ENCODE measurements at places on chromosomes 16 and 17.

DNA sequence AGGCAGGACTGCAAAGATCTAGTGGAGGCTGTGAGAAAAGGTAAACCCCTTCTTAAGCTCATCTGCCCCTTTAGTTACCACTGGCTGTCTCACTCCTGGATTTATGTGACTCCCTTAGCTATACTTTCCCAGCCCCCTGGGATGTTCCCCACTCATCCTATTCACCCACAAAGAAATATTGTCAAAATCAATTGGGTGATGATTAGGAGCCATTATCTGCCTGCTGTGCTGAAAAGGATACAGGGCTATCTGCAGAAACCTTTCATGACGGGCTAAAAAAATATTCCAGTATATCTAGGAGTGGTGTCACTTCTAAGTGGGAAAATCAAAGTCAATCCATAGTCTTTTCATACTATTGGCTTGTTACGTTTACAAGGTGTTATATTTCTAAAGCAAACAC lies 8.0 kb upstream of the GNAO1 start:
- DNase-seq: no peak

DNA sequence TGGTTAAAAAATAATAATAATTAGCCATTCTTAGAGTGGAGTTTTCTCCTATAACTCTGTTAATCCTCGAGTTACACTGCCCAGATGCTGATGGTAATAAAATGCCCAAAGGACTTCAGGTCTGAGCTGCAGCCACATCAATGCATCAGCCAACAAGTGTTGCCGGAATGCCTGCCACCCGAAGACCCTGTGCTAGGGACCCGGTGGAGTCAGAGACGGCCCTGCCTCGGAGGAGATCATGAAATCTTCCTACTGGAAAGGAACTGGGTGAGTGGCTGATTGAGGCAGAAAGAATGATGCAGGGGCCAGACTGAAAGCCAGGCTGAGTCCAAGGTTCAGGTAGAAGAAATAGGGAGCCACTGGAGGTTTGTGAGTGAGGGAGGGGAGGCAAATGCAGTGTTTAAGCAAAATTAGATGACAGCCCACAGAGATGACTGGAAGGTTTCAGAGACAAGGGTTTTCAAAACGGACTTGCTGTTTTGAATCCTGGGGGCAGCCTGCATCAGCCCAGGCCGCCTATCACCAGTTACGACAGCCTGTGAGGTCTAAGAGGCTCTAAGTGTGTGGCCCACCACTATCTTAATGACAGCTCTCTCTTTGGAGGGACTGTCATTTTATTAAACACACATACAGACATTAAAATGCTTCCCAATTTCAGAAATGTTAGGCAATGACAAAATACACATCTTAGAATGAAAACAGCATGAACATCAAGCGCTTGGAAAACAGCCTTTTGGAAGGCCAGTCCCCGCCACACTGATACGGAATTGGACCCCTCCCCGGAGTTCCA lies 100.0 kb downstream of the ZNF423 start:
- no peak for DNase-seq

GRCh38 chr16:57318240-57318970 lies 33.9 kb upstream of the PLLP start:
- no peak for DNase-seq

- DNase-seq: no peak
These were observed 47.1 kb upstream of the ARL4D start for GRCh38 chr17:43351691-43352090.

DNA sequence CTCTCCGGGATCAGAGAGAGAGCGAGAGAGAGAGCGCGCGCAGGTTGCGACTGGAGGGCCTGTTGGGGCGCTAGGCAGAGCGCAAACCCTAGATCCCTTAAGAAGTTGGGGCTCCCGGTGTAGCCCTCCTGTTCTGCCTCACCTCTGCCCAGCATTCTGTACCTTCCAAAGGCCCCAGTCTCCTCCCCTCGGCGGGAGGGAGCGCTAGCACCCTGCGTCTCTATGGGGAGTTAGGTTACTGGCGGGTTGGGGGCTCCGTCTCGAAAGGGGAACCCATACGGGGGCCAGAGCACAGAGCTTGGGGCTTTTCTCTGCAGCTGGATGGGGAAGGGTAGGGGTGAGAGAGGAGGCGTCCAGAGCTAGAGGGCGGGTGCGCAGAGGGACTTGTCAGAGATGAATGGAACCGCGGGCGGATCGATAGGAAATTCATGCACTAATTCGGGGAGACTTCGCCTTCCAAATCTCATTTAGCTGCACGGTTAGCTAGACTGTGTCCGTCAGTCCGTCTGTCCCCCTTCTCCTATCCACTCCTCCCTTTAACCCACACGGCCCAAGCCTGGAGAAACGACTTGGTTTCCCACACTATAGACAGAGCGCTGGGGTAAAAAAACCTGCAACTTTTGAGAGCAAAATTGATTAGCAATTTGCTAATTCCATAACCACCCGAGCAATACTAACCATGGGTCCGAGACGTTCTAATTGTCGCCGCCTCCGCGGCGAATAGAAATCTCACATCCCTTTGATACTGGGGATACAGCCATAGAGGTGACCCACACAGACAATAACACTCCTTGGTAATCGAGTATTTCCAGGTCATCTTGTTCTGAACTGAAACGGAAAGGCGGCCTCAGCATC lies 693 bp upstream of the HOXB4 start:
- DNase-seq: no peak

GRCh38 chr17:68807998-68808772 lies 147.0 kb downstream of the ABCA8 start:
- DNase-seq: no peak

DNA sequence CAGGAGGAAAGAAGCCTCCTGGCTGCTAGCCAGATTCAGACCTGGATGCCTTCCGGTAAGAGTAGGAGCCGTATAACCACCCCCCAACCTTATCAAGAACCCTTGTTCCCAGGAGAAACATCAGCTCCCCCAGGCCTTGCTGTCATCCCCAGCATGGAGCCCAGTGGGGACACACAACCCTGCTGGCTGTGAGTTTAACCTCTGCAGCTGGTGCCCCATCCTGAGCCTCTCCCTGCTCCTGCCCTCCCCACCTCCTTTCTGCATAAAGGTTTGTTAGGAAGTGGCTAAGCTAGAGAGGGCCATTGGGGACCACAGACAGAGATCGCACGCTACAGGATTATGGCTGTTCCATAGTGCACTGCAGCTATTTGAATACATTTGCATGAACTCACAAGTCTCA lies 55.5 kb upstream of the RPL38 start:
- DNase-seq: no peak

- no peak for DNase-seq
These were observed 183.6 kb downstream of the MAP2K6 start for GRCh38 chr17:69597898-69598692.

DNA sequence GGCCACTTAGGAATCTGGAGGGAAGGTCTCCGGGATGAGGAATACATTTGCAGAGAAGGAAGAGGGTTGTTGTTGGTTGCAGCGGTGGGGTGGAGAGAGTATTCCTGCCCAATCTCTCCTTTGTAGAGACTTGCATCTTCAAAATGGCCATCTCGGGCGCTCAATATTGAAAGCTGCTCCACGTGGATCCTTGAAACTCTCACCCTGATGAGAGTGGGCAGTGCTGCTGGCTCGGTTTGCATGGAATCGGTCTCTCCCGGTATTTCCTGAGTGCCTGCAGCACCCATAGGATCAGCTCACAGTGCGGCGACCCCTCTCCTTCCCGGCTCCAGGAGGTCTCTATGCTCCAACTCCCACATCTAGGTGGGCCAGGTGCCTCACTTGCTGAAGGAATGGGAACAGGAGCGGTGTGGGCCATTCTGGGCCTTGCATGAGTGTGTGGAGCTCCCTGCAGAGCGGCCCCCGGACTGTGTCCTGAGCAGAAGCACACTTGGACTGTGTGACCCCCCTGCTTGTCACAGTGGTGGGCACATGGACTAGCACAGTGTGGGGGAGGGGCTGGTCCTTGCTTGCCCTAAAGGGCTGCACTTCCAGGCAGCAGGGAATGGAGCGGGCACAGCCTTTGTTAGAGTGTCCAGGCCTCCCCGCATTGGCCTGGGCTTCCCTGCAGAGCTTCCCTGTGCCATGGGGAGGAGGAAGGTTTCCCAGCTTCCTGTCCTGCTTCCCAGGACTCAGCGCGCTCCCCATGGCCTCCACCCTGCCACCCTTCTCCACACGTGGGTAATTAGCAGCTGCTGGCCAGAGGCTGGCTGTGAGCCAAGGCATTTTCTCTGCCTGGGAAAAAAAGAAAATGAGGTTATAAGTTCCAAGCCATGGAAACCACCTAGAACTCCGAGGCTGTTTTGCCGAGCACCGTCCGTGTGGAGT lies 139.3 kb downstream of the IRF8 start:
- DNase-seq: no peak

- DNase-seq: no peak
These were observed 29.9 kb upstream of the WFIKKN2 start for GRCh38 chr17:50805486-50805885.

- no peak for DNase-seq
These were observed 4.7 kb upstream of the ZNHIT3 start for GRCh38 chr17:36481829-36482228.

DNA sequence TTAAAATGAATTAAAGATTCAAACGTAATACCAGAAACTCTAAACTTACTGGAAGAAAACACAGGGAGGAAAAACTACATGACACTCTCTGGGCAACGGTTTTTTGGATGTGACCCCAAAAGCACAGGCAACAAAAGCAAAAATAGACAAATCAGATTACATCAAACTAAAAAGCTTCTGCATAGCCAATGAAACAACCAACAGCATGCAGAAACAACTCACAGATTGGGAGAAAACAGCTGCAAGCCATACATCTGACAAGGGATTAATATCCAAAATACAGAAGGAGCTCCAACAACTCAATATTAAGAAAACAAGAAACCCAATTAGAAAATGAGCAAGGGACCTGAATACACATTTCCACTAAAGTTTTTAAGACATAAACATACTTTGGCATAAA lies 69.2 kb upstream of the ALOX12 start:
- DNase-seq: no peak

GRCh38 chr17:76586741-76587487 lies 1.3 kb upstream of the ST6GALNAC2 start:
- DNase-seq: no peak

GRCh38 chr17:35865412-35866340 lies 3.0 kb downstream of the HEATR9 start:
- no peak for DNase-seq
